ENCODE measurements at places on chromosomes 1 and 21.

DNA sequence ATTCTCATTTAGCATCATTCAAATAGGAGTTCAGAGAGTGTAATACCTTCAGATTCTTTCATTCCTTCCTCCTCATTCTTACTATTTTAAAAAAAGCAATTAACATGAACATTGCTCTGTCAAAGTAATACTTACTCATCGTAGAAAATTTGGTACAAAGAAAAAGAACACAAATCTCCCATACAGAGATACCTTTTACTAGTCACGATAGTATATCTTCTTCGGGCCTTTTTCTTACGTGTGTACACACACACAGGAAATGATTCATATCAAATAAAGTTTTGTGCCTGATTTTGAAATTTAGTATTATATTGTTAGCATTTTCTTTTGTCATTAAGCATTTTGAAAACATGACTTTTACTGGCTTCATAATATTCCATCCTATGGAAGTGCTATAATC is 52.9 kb downstream of the NCF2 start:
- no peak for DNase-seq

DNA sequence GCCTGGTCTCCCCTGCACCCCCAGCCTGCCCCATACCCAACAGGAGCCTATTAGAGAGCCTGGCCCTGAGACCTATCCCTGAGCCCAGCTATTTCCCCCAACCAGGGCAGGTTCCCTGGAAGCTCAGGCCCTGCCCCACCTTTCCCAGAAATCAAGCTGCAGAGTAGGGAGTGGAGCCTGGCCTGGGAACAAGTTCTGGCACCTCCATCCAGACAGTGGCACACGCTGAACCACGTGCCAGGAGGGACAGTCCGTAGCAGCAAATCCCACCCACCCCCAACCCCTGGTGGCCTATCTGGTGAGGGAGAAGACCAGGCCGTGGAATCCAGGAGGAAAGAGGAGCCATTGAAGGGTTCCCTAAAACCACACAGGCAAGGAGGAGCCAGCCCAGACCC is 22.6 kb downstream of the TNNT2 start:
- DNase-seq, result no peak

DNA sequence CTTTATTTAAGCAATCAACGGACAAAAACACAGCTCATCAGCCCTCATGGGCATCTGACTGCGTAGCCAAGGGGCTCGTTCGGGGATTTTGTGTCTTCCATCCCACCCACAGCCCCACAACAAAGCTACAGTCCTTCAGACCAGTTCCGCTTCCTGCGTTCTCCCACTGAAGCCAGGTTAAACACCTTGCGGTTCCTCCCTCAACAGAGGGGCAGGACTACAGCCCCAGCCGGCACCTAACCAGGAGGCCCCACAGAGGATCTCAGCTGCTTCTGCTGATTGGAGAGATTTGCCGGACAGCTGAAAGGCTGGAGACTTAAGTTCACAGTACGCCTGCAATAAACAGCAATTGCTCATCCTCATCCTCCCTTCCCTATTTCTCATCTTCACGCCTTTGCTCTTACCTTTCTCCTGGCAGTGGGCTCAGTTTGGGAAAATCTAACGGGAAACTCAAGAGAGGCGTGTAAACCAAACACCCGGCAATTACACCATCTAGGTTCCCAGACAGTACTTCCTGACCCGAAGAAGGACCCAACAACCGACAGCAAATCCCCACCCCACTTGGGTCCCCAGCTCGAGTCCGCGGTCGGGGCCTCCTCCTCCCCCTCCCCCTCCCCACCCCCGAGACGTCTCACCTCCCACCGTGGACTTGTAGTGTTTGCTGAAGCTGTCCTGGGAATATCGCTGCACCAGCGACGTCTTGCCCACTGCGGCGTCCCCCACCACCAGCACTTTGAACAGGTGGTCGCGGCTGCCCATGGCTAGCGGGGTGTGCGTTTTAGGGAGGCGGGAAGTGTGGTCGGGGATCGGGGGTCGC is 876 bp downstream of the RAB29 start:
- DNase-seq, result no peak

DNA sequence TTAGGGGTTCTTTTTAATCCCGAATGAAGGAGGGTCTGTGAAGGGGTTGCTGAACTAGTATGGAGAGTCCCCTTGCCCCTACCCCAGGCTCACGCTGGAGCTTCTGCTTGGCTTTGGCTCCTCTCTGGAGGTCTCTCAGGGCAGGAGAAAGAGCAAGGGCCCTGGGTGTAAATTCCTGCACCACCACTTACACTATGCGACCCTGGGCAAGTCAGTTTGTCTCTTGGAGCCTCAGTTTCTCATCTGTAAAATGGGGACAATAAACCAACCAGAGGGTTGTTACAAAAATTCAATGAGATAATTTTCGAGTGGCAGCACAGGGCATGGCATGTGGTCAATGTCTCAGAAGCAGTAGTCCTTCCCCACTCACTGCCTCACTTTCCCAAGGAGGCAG is 11.4 kb downstream of the FOXO6 start:
- DNase-seq, result no peak

DNA sequence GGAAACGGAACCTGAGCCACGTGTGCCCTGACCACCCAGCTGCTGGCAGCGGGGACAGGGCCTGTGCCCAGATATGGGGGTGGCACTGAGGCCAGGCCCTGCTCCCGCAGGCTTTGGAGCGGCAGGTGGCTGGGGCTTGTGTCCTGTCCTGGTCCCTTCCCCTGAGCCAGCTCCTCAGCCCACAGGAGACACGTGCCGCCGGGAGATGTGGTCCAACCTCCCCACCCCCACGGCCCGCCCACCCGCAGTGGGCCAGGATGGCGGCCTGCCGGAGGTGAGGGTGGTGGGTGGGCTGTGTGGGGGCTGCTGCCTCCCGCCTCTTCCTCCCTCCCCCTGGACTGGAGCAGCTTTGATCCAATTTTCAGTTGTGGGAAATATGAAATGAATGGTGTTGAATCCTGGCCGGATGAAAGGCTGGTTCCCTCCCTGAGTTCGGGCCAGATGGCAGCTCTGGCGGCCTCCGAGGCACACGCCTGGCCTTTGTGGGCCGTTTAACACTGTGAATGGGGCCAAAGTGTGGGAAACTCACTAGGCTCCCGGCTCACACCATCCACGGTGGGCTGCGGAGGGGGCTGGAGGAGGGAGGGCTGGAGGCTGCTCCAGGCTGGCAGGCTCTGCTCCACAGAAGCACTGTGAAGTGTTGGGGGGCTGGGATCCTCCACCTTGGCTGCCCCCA is 2.6 kb upstream of the HES5 start:
- DNase-seq, result peak; percentile 87

DNA sequence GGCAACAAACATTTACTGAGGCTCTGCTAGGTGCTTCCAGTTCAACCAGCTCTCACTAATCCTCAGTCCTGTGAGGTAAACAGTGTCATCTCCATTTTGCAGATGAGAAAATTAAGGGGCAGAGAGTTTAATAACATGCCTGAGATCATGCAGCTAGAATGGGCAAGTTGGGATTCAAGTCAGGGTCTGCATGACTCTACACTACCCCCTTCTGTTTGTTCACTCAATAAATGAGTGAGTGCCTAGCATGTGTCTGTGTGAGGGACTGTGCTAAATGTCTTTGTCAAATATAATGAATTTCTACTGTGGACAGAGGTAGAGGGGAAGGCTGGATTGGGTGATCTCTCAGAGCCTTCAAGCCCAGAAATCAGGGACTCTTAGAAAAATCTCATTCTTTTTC is 4.5 kb downstream of the PEF1 start:
- DNase-seq, result no peak

- DNase-seq, result peak; percentile 12
Measured at GRCh38 chr1:193408782-193409293, 222.4 kb upstream of the B3GALT2 start.

DNA sequence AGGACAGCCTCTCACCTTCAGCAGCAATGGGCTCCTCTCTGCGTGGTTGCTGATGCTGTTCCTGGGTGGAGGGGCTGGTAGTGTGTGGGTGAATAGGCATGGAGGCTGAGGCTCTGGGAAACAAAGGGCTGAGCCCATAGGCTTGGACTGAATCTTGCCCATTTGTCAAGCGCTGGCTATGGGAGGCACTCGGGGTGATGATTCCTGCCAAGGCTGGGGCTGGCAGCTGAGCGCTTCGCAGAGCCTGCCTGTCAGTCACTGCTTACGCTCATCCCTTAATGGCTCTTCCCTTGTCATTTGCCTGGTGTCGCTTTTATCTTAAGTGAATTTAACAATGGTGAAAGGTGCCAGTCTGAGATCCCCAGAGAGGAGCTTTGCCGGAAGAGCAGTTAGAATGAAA is 353.3 kb downstream of the PBX1 start:
- DNase-seq, result peak; percentile 19

DNA sequence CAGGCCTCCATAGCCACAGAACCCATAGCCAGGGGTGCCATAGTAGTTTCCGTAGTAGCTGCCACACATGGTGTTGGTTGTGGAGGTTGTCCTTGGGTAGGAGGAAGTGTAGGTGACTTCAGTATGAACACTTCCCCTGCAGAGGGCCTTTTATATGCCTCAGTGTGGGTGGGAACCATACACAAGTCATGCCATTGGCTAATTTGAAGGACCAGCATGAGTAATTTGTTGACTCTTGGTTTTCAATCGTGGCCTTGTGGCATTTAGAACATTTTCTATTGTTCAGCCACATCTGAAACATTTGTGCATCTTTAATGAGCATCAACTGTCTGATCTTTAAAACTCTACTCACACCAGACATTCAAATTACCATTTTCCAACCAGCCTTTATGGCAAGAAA is at the start of gene KRTAP6-1:
Gene KRTAP6-1, minus strand, starts transcription at position 95 of the 400 bp plus-strand sequence. Its CDS starts 26 bp downstream, at position 69.
- DNase-seq, result no peak

DNA sequence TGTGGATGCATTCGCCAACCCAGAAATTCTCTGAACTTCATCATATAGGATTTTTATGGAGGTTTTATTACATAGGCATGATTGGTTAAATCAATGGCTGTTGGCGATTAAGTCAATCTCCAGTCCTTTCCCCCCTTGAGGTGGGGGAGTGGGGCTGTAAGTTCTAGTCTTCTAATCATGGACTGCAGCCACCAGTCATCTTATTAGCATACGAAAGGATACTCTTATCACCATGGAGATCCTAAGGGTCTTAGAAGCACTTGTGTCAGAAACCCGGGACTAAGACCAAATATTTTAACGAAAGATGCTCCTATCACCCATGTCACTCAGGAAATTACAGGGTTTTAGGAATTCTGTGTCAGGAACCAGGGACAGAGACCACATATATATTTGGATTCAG is 36.3 kb downstream of the SDCCAG8 start:
- DNase-seq, result no peak

DNA sequence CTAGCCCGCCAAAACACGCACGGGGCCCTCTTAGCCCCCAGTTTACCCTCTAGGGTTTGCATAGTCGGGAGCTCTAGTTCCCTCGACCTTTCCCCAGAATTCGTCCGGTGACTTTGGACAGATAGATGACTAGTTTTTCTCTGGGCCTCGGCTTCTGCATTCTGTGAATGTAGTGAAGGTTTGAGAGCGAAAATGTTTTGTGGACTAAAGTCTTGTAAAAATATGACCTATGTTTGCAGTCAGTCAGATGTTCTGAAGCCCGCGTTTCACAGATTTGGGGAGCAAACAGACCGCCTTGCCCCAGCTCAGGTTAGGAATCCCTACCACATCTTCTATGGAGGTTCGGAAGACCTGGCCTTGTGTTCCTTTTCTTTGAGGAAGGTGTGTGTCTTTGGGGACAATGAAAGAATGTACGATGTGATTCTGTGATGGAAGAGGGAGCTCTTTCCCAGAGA is 401 bp downstream of the UQCRH start:
- DNase-seq, result no peak

- DNase-seq, result no peak
Measured at GRCh38 chr1:63688302-63688890, 85.4 kb upstream of the ROR1 start.

DNA sequence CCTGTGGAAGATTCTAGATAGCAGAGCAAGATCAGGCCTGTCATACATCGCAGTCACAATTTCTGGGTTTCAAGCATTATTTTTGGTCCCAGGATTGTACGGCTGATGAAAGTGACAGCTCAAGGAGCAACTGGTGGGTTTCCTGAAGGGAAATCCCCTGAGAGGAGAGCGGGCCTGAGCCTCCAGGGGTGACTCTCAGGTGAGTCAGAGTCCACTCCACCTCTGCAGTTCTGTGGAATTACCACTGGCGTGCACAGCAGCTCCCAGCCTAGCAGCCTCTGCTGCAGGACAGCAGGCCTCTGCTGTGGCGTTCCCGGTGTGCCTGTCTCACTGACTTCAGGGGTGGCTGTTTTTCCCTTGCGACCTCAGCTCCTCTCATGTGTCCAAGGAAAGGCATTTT is 24.4 kb downstream of the SLC66A1 start:
- no peak for DNase-seq

- DNase-seq, result no peak
Measured at GRCh38 chr1:237241038-237241437, 199.1 kb downstream of the RYR2 start.

DNA sequence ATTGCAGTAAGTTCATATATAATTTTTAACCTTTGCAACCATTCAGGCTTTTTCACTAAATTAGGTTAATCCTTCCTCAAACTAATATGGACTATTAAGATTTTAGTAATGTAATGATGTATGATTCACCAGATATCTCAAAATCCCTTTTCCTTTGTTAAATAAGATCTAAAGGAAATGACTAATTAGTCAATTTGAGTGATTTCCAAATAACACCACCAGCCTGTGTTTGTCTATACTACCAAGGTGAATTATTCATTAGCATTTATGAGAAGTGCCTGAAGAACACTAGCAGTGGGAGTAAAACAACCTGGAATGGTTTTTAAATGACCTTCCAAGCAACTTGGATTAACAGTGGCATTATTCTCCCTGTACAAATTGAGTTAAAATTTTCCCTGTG is 670.6 kb upstream of the PKN2 start:
- DNase-seq, result no peak

GRCh38 chr1:205632669-205633169 is 908 bp upstream of the ELK4 start:
- DNase-seq, result no peak

- no peak for DNase-seq
Measured at GRCh38 chr1:206792939-206793607, 20.8 kb upstream of the IL10 start.

- DNase-seq, result no peak
Measured at GRCh38 chr1:8377271-8377981, 59.5 kb downstream of the SLC45A1 start.

DNA sequence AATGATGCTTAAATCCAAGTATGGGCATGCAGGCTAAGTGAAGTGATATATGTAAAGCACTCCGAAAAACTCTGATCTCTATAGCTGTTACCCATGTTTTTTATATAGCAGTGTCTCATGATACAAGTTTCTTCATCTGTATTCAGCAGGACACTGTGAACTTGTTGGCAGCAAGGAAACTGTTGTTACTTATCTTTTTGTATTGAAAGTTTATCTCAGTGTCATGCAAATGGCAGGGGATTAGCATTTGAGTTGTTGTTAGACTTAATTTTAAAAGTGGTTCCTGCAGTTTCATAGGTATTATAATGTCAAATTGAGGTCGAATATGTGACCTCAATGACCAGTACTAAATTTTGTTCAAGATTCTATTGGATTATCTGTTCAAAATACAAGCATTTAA is 47.9 kb downstream of the NCAM2 start:
- DNase-seq, result no peak

GRCh38 chr1:222413436-222413835 is 134.5 kb downstream of the HHIPL2 start:
- DNase-seq, result peak; percentile 18

GRCh38 chr1:9246215-9246614 is 11.6 kb downstream of the H6PD start:
- no peak for DNase-seq

- DNase-seq, result no peak
Measured at GRCh38 chr1:100516857-100517256, 21.1 kb upstream of the GPR88 start.

GRCh38 chr1:24925963-24926362 is 4.1 kb downstream of the RUNX3 start:
- DNase-seq, result peak; percentile 41

Data from eye (tissue), 1 donor.